ENCODE measurements at places on chromosomes 5 and 9.

GRCh38 chr5:78649211-78649695 is 681 bp upstream of the LHFPL2 start:
- DNase-seq, result no peak

DNA sequence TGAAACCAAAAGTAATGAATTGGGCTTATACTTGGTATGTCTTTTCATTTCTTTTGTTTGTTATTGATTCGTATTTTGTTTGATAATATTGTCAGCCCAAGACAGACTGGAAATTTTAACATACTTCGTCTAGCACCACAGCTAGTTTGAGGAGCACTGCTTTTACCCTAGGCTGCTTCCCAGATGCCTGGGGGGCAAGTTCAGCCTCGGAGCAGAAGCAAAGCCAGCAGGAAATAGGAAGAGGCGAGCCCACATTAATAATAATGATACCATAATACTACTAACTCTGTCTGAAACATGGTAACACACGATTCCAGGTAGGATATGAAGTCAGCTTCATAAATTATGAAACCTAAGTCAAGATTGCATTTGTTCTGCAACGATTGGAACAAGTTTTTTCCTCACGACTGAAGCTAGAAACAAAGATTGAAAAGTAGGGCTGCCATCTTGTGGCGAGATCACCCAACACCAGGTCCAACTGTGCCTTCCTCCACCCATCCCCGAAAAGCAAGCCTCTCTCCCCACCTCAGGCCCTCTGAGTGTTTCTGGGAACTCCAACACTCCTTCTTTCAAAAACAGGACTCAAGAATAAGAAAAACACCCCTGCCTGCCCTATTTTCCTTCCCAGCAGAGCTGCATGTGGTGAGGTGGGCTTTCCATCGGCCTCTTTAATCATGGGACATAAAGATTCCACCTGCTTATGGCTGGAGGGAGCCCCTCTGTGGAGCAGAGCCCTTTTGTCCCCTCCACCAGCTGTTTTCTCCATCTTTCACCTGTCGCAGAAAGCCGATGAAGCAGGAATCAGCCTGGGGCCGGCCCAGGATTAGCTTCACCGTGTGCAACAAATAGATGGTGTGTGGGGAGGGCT is 236.4 kb downstream of the CAAP1 start:
- DNase-seq, result no peak

DNA sequence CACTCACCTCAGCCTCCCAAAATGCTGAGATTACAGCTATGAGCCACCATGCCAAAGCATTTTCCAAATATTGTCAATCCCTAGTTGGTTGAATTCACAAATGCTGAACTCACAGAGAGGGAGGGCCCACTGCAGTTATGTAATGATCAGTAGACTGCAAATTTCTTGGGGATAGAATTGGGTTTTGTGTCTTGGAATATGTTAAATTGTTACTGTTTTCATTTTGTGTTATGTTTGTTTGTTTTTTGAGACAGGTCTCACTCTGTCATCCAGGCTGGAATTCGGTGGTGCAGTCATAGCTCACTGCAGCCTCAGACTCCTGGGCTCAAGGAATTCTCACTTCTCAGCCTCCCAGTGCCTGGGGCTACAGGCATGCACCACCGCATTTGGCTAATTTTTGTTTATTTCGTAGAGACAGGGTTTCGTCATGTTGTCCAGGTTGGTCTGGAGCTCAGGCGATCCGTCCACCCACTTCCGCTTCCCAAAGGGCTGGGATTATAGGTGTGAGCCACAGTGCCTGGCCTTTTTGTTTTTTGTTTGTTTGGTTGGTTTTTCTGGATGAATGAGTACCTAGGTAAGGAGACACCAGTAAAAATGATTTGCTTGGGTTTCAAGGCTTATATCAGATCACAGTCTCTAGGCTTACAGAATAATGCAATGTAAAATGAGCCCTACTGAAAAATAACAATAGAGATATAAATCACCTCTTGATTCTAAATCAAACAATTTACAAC is 31.5 kb upstream of the LMNB1 start:
- no peak for DNase-seq

DNA sequence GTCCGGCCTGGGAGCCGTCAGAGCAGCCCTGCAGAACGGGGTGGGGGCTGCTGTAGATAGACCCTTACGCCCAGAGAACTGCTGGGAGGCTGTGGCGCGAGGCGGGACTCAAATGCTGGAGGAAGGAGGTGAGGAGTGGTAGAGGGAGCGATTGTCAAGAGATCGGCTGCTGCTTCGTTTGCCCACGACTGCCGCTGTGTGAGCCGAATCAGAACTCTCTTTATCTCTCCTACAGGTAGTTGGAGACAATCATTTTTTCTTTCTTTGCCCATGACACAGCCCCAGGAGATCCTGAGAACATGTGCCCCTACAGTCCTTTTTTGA is 456 bp downstream of the ZNF79 start:
- DNase-seq, result peak; percentile 19

DNA sequence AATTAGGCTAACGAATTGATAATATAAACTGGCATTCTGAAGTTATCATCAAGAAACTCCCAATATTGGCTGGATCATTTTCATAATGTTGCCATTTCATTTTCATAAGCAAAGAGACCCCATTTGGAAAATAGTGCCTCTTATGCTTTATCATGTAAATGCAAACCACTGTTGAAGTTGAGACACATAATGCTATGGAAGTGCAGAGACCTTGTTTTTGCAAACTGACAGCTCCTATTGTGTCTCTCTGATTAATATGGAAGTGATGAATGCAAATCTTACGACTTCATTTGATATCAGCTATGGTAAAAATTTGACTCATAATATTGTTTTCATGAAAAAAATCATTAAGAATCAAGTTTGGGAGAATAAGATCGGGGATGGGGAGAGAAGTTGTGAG is 25.3 kb upstream of the ZNF608 start:
- no peak for DNase-seq

- no peak for DNase-seq
Measured at GRCh38 chr9:32881948-32882347, 98.6 kb downstream of the TMEM215 start.

- DNase-seq, result no peak
Measured at GRCh38 chr9:121833061-121833460, 181.6 kb downstream of the DAB2IP start.

DNA sequence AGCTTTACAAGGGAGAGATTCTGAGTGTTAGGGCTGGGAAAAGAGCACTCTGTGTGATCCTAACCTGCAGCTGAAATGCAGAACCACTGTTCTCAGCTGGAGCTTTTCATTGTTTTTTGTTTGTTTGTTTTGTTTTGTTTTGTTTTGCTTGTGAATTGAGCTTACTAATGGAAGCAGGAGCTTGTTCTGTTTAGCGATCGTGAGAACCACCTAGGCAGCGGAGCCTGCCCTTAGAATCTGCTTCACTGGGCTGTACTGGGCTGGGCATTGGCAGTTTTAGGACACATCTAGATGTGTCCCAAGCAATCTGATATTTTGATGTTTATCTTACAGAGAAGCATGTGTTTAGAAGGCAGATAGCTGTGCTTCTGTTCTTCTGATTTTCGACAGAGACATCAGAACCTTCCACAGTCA is 14.3 kb downstream of the SYK start:
- no peak for DNase-seq

GRCh38 chr5:68227532-68228160 is 12.1 kb downstream of the PIK3R1 start:
- no peak for DNase-seq

DNA sequence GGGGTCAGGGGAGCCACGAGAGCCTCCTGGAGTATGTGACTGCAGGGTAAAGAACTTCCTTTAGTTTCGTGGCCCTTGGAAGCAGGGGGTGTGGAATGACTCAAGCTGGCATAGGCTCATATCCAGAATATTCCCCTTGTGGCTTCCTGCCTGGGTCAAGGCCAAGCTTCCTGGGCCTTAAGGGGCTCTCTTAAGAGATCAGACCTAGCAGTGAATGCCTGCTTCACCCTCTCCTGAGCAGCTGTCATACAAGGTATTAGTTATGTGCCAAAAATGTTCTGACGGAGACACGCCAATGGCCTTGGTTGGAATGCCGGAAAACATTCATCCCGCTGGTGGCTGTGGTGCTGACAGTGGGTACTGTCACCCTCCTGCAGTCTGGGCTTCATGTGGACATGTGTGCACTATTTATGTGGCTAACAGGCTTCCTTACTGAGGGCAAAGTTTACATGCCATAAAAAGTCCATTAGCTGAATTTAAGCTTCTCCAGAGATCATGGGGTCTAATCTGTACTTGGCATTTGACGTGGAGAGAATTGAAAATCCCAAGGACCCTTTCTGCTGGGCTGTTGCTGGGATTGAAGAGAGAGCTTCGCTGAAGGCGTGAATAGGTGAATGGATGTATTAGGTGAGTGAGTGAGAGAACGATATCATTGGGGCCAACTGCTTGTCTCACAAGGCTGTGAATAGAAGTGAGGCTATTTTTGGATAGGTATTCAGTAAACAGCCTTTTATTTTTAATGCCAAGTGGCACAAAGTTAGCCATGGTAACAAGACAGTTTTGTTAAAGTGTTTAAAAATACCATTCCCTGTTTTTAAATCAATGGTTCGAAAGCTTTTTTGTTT is 156.8 kb downstream of the MACROH2A1 start:
- DNase-seq, result no peak

- DNase-seq, result no peak
Measured at GRCh38 chr5:14215901-14216300, 72.8 kb downstream of the TRIO start.

GRCh38 chr5:94395468-94395867 is 222.9 kb downstream of the KIAA0825 start:
- DNase-seq, result no peak

DNA sequence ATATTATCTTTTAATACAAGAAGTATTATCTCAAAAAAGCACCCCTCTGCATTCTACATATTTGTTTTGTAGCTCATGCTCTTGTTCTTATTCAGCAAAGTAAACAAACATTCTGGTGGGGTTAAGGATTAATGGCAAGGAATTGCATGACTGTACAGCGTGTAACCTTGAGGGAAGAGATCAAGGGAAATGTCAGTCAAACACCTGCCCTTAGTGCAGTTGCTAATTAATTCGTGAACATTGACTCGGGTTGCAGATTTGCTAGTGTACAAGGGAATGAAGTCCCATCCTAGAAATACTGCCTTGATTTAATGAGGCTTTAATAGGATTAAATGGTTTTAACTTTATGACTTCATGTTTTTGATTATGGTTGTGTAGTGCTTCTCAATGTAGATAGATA is 1758.1 kb downstream of the MAT2B start:
- DNase-seq, result no peak

DNA sequence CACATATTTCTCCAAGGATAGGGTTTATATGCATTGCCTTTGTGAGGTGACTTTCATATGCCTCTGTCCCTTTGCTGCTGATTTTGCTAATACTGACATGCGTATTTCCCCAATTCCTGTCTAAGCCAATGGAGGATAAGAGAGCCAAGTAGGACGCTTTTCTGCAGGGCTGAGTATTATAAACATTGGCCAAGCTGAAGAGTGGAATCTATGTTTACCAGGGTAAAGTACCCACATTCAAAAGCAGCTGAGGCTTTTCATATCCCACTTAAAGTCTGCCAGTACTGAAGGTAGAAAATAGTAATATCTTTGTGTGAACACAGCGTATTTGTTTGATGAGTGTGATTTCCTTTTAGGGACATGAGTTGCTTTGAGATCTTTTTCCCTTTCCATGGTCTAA is 128.8 kb upstream of the GPR151 start:
- no peak for DNase-seq

DNA sequence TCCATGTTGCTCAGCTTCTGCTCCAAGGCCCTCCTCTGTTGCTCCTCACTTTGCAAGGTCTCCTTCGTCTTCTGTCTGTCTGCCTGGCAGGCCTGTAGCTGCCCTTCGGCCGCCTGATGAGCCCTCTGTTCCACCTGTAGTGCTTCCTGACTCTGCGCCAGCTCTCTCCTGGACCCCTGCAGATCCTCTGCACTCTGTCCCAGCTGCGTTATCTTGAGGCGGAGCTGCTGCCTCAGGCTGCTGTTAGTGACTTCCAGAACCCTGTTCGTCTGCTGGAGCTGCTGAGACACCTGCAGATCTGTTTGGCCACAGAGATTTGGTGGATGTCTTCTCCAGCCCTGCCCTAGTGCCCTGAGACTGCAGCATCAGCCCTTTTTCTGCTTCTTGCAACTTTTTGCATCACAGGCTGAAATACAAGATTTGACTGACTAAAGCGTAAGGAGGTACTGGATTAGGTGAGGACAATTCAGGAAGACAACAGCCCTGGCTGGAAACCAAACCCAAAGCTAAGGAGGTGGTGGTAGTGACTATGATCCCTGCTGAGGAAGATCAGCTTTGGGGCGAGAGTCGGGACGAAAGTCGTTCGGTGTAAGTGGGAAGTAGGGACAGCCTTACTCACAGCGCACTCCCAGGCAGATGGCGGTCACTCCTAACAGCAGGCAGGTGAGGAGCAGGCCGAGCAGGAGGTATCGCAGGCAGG is 2.1 kb downstream of the CD72 start:
- DNase-seq, result no peak

DNA sequence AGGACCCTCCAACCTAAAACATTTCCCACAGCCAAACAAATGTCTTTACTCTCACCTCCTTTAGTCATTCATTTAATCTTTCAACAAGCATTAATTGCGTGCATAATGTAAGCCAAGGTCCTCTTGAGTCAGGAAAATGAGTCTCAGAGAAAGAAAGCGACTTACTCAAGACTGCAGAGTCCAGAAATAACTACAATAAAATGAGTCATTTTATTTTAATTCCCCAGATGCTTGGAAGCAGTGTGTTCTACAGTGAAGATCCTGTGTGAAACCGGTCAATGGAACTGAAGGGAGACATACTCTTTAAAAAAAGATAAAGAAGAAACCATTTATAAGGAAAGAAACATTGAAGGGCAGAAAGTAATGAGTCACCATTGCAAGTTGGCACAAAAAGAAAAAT is 513.7 kb downstream of the CDK5RAP2 start:
- DNase-seq, result no peak

All from T-helper 1 cell (primary cell).